ENCODE measurements at places on chromosomes 1 and 21.
A peak's percentile ranks its signal among the peaks of the same experiment; 100 is the strongest.

GRCh38 chr1:147204080-147204479 is 21.1 kb downstream of the FMO5 start:
- DNase-seq, result no peak

DNA sequence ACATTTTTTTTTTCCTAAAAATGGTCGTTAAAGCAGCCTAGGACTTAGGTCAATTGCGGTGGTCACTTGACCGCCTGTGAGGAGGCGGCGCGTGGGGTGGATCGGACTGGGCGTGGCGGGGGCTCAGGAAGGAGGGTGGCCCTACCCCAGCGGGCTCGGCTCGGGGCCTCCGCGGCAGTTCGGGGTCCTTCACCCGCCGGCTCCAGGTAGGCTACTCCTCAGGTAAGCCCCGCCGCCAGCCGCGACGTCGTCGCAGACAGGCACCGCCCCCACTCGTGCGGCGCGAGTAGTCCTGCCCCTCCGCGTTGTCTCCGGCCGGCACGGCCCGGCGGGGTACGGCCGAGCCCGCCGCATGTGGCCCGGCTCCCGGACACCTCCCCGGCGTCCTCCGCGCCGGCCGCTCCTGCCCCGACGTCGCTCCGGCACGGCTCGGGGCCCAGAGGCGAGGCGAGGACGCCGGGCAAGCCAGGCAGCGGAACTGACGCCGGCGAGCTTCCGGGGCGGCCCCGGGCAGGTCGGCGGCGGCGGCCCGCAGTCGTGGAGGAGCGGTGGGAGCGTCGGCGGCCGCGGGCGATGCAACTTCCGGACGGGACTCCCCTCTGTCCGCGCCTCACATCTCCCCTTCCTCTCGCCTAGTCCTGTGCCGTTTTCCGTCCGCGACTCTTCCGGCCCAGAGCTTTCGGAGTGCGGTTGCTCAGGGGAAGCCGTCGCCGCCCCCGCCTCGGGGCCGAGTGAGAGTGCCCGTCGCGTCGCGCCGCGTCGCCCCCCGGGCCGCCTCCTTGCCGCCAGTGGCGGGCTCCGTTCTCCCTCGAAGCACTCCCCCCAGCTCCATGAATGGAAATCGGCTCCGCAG is at the start of gene AGO3:
AGO3 (plus strand) TSS at position 513 of the 853 bp plus-strand sequence; CDS start at position 835, 322 bp downstream.
- peak; percentile 91 for DNase-seq

DNA sequence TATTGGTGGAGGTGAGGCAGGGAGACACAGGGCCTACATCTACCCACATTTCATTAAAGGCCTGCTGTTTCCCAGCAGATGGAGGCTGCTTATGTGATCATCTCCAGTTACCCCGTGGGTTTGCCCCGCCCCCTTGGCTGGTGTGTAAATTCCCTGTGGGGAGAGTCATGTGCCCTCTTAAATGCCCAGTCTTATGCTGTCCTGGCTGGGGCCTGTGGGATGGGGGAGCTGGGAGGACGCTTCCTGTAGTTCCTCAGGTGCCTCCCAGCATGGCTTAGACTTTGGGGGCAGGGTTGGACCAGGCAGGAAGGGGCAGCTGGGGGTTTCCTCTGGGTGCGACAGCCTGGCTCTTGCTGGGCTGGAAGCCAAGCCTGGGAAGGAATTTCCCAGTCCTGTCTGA is 15.5 kb upstream of the CITED4 start:
- DNase-seq, result peak; percentile 25

DNA sequence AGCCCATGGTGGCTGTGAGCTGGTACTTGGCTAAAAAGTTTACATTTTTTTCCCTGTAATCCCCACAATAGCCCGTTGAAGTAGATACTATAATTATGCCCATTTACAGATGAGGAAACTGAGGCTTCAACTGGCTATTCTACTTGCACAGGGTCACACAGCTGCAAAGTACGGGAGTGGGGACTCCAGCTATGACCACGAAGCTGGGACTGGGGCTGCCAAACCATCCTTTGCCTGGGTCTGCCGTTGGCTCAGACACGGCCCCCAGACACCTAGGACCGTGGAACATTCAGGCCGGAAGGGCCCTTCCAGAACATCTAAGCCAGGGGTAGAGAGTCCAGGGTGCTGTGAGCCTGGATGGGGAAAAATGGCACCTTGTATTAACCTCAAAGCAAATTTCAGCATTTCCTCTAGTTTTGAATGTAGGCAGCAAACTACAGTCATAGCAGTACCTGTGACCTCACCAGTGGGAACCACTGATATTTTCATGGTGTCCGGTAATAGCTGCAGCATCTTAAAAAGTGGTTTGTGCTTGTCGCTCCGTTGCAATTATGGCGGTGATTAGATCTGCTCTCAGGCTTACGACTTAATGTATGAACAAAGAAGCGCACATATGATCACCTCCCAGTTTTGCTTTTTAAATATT is 4.3 kb downstream of the TP73 start:
- no peak for DNase-seq

DNA sequence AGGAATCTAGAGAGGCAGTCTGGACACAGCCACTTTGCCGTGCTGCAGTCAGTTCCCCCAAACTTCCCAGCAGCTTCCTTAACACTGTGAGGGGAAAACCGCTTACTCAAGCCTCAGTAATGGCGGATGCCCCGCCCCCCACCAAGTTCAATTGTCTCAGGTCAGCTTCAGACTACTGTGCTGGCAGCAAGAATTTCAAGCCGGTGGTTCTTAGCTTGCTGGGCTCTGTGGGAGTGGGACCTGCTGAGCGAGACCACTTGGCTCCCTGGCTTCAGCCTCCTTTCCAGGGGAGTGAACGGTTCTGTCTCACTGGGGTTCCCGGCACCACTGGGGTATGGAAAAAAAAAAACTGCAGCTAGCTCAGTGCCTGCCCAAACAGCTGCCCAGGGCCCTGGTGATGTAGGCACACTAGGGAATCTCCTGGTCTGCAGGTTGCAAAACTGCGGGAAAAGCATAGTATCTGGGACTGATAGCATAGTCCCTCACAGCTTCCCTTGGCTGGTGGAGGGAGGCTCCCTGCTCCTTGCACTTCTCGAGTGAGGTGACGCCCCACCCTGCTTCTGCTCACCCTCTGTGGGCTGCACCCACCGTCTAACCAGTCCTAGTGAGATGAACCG is 23.7 kb upstream of the HFM1 start:
- no peak for DNase-seq

DNA sequence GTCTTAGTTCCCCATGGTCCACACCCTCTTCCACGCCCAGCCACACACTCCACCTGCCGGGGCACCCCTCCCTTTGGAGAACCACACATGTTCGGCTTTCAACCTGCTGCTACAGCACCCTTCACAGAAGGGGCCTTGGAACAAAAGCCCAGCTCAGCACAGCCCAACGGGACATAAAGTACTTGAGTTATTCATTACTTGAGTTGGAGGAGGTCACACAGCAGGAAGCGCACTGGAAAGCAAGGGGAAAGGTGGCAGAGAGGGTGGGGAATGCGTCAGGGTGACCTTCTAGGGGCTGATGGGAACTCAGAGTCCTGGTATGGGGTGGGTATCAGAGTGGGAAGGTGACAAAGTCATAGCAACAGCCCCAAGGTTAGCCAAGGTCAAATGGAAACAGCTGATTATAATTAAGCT is 3.0 kb upstream of the ATP1B1 start:
- DNase-seq, result no peak

GRCh38 chr1:28507247-28507645 is 1.4 kb downstream of the RCC1 start:
- no peak for DNase-seq

GRCh38 chr1:5798151-5798730 is 194.0 kb downstream of the NPHP4 start:
- no peak for DNase-seq

- DNase-seq, result no peak
Measured at GRCh38 chr1:7235871-7236517, 450.7 kb downstream of the CAMTA1 start.

DNA sequence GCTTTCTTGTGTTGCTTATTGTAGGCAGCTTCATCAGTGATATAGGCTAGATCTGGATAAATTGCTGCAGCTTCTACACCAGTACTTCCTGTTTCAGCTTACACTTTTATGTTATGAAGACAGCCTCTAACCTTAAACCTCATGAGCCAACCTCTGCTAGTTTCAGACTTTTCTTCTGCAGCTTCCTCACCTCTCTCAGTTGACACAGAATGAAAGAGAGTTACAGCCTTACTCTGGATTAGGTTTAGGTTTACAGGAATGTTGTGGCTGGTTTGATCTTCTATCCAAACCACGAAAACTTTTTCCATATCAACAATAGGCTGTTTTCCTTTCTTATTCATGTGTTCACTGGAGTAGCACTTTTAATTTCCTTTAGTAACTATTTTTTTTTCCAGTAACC is 76.9 kb upstream of the RNPC3 start:
- DNase-seq, result no peak

GRCh38 chr1:56175211-56175610 is 404.2 kb downstream of the PLPP3 start:
- DNase-seq, result no peak

GRCh38 chr1:82486468-82486867 is 685.7 kb downstream of the ADGRL2 start:
- DNase-seq, result no peak

DNA sequence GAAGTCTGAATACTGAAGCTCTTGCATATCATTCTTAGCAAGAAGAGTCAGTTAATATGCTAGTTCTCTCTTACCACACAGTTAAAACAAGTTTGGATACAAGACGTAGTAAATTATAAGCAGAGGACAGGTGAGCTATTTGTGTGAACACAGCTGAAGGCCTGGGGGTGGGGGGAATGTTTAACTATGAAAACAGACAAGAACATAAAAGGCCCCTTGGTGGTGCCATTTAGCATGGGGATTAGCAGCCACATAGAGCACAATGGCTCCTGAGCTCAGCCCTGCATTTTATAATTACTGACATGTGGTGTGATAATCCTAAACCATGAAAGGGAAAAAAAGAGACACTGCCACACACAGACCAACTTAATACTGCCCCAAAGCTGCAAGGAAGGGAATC is 94.8 kb downstream of the TGFBR3 start:
- peak; percentile 8 for DNase-seq

DNA sequence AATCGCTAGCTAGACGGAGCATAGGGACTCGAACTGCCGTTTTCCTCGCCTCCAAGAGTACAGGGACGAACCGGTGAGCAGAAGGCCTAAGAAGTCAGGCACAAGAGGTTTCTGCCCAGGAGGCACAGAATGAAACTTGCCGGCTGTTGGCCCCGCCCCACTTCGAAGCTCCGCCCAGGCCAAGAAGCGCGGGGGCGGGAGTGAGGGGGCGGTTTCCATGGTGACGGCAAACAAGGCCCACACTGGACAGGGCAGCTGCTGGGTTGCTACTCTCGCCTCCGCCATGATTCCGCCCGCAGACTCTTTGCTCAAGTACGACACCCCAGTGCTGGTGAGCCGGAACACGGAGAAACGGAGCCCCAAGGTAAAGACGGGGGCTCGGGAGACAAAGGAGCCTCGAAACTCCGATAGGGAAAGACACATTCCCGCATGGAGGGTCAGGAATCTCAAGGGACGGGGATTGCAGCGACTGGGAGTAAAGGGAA is at the start of gene DNALI1:
DNALI1 (plus strand) TSS at position 229 of the 485 bp plus-strand sequence; CDS start at position 284, 55 bp downstream.
- DNase-seq, result peak; percentile 33

DNA sequence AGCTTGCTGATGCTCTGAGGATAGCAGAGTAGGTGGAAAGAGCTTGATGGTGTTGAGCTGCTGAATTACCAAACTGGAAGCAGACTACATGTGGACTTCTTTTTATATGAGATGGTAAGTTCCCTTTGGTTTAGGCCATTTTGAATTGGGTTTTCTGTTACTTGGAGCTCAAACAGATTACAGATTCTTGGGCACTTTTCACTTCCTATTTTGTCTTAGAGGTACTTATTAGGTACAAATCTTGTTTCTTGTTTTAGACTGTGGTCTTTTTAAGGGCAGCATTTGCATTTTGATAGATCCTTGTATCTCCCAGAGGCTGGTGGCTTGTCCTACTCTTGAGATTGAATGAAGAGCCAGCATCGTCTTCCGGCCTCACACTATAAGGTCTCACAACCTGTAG is 70.2 kb downstream of the GADD45A start:
- DNase-seq, result no peak

DNA sequence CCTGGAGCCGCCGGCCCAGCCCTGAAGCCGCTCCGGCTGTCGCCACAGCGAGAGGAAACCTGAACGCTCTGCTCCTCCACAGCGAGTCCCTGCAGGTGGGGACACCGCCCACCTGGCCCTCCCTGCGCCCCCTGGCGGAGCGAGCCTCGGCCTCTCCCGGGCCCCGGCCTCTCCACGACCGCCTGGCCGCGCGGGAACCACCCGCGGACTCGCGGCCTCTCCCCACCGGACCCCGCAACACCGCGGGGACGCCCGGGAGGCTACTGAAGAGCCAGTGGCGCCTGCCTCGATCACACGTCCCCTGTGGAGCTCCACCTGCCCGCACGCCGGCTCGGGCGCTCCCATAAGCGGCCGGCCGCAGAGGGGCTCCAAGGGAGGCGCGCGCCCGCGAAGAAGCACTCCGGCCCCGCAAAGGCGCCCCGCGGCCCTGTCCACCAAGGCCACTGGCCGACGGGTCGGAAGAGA is 109.6 kb downstream of the KCNN3 start:
- peak; percentile 82 for DNase-seq

DNA sequence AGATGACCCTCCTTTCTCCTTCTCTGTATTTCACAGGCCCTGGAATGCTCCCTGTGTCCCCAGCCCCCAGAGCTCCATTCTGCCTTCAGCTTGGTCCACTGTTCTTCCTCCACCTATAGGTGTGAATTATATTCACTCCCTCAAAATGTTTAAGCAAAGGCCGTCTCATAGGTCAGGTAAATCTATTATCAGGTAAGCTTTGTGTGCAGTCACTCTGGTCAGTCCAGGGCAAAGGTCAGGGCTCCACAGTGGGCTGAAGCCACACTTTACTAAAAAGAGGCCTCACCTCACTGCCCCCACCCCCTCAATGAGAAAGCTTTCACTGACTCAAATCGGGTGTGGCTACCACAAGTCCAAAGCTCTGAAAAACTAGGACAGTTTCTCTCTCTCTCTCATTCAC is 65.9 kb downstream of the DNTTIP2 start:
- no peak for DNase-seq

GRCh38 chr1:9646037-9646436 is 5.5 kb upstream of the PIK3CD start:
- no peak for DNase-seq

- no peak for DNase-seq
Measured at GRCh38 chr21:41365377-41366107, 3.7 kb downstream of the MX2 start.

DNA sequence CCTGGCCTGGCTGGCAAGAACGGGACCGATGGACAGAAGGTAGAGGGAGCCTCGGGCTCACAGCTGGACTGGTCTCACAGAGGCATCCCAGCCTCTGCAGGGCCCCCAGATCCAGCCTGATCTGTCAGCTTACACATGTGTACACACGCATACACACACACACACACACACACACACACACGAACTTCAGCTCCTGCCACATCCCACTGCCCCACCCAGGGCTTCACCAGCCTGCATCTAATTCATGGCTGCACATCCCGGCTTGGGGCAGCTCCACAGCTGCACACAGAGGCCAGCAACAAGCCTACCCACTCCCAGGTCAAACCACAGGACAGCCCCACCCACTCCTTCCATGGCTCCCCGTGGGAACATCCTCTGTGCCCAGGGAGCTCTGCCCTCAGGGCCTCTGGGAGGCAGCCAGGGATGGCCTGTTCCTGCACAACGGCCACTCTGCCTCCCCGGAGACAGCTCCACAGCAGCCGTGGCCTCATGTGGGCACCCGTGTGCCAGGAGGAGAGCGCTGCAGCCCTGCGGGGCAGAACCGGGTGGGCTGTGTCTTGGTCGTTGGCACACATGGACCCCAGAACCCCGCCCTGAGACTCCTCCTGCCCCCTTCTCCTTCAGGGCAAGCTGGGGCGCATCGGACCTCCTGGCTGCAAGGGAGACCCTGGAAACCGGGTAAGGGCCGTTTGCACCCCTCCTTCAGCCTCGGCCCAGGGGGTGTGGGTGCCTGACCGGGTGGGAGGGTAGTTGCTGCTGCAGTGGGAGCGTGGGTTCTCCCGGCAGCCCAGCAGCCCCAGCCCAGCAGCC is 19.1 kb downstream of the COL6A2 start:
- no peak for DNase-seq

GRCh38 chr21:43734131-43734927 is 15.4 kb downstream of the PDXK start:
- DNase-seq, result no peak

Measured in CD4-positive, alpha-beta T cell treated with Interleukin-21 for 1 hour (primary cell).